Calu3 (cell line): ENCODE measurements at places on chromosomes 7 and 10. TPM values are rescaled to one million over a fixed set of nuclear protein-coding genes. Genes with fewer than 3 reads are reported as not detected.

Gene ICA1
- 60.4 and 66.4 TPM in 2 replicates for total RNA-seq

DNA sequence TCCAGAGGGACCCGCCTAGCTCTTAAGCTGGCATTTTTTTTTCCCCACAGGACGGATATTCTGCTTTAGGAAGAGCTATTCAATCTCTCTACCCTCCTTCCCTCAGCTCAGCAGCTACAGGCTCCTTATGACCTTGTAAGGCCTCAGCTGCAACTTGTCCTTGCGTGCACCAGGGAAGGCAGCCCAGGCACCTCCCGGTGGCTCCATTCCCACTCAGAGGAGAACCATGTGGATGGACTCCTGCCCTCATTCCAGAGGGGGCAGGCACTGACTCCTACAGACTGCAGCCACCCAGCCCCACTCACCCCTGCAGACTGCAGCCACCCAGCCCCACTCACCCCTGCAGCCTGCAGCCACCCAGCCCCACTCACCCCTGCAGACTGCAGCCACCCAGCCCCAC lies 73.7 kb downstream of the ITIH5 start:
- no peaks in the 10 kb centered on the region for H3K36me3 ChIP-seq
- peaks cover 67% of the 10 kb centered on the region for H3K27me3 ChIP-seq
- no peaks in the 10 kb centered on the region for H3K4me1 ChIP-seq
- H3K4me3 ChIP-seq: no peak overlapping the region
- DNase-seq: no peak

- peak; percentile 84 for DNase-seq
- peaks cover 81% of the 10 kb centered on the region for H3K4me1 ChIP-seq
- H3K27me3 ChIP-seq: no peaks in the 10 kb centered on the region
Measured at GRCh38 chr7:89232-90019, 102.9 kb upstream of the FAM20C start.

- DNase-seq: no peak
- H3K27ac ChIP-seq: no peak overlapping the region
- no peaks in the 10 kb centered on the region for H3K36me3 ChIP-seq
- H3K4me3 ChIP-seq: no peak overlapping the region
Measured at GRCh38 chr7:36661135-36661840, 63.0 kb downstream of the AOAH start.

DNA sequence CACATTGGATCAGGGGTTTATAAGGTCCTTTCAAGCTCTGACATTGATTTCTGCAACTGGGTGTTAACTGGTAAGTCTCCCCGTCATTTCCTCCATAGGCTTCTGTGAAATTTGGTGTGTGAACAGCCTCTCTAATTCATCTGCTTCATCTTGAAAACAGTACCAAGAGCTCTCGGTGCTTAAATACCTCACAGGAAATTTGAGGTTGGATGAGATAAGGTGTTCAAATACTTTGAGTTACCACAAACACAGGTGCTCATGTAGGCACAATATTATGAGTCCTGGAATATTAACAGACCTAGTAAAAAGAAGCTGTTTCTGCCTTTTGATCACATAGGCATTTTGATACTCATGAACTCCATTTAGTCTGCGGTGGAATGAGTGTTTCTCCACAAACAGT lies 85.2 kb downstream of the RTKN2 start:
- no peak overlapping the region for H3K4me3 ChIP-seq
- H3K36me3 ChIP-seq: no peaks in the 10 kb centered on the region
- no peak for DNase-seq
- no peaks in the 10 kb centered on the region for H3K27me3 ChIP-seq
- H3K4me1 ChIP-seq: peaks cover 9% of the 10 kb centered on the region
- no peak overlapping the region for H3K27ac ChIP-seq

Gene MICU1
- 89.1 and 89.4 TPM in 2 replicates for total RNA-seq

DNA sequence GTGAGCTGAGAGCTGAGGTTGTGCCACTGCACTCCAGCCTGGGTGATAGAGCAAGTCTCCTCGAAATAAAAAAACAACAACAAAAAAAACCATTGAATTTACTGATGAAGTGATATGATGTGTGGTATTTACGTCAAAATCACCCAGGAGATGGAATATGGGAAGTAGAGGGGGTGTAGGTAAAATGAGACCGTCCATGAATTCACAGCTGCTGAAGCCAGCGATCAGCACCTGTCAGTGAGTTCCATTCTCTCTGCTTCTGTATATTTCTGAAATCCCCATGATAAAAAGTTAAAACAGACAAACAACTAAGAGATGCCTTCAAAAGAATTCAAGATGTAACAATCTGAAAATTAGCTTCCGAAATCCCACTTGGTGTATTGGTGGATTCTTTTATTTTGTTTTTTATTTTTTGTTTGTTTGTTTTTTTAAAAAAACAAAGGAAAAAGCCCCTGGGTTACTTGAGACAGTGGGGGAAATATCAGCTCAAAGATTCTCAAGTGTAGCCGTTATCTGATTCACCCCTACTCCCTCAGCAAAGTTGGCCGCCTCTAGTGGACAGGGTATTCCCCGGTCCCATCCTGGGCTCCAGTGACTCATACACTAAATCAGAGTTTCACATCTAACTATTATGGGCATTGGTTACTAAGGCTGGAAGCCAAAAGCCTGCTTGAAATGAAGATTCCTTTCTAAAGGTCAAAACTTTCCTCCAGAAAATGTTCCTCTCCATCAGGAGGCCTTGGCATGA lies 76.4 kb downstream of the MAP3K8 start:
- H3K27ac ChIP-seq: no peak overlapping the region
- H3K4me1 ChIP-seq: peaks cover 17% of the 10 kb centered on the region
- H3K36me3 ChIP-seq: no peaks in the 10 kb centered on the region
- peak; percentile 36 for DNase-seq

GRCh38 chr7:131845573-131846314 lies 289.3 kb upstream of the PODXL start:
- DNase-seq: no peak
- H3K36me3 ChIP-seq: peaks cover 5% of the 10 kb centered on the region
- no peaks in the 10 kb centered on the region for H3K4me1 ChIP-seq
- no peak overlapping the region for H3K4me3 ChIP-seq
- no peak overlapping the region for H3K27ac ChIP-seq
- peaks cover 89% of the 10 kb centered on the region for H3K27me3 ChIP-seq

DNA sequence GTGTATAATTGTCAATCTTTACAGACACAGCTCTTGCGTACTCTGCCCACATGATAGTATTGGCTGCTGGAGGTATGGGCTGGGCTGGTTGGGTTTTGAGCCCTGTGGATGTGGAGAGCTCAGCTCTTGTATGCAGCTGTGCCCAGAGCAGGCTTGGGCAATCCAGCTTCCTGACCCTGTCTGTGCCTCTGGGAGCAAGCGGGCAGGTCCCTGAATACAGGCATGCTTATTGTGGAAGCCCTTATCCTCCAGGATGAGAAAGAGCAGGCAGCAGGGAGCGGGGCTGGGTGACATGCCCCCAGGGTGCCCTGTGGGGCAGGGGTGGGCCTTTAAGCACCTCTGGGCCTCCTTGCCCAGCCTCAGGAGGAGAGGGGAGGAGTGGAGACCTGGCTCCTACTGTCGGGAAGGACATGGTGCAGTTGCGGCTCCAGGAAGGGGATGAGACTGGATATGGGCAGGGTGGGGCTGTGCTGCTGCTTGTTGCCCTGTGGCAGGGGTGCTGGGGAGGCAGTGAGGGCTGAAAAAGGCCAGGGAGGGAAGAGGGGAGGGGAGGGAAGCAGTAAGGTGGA lies 32.7 kb upstream of the SH2D4B start:
- peak overlapping the region; percentile 25 for H3K4me3 ChIP-seq
- peak overlapping the region; percentile 90 for H3K27ac ChIP-seq
- H3K36me3 ChIP-seq: peaks cover 54% of the 10 kb centered on the region
- peaks cover 100% of the 10 kb centered on the region for H3K4me1 ChIP-seq

- H3K27me3 ChIP-seq: no peaks in the 10 kb centered on the region
- no peak overlapping the region for H3K27ac ChIP-seq
- peaks cover 8% of the 10 kb centered on the region for H3K4me1 ChIP-seq
- no peaks in the 10 kb centered on the region for H3K36me3 ChIP-seq
- no peak for DNase-seq
Measured at GRCh38 chr10:54614072-54614471, 187.0 kb downstream of the PCDH15 start.

GRCh38 chr7:79298145-79298760 lies 155.2 kb downstream of the MAGI2 start:
- peaks cover 13% of the 10 kb centered on the region for H3K4me1 ChIP-seq
- H3K36me3 ChIP-seq: no peaks in the 10 kb centered on the region
- no peaks in the 10 kb centered on the region for H3K27me3 ChIP-seq
- no peak overlapping the region for H3K4me3 ChIP-seq

DNA sequence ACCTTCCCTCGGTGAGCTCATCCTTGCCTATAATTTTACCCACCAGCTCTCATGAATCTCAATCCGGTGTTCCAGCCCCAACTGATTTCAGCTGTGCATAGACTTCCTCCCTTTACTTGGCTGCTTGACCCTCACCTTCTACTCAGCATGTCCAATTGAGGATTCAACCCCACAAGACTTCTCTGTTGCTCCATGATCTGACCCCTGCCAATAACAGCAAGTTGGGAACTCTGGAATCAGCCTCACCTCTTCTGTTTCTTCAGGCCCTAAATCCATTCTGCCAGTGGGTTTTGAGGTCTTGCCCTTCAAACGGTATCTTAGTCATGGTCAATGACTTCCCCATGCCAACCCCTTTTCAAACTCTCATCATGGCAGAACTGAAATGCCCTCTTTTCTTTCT lies 390.4 kb downstream of the CALN1 start:
- H3K4me1 ChIP-seq: no peaks in the 10 kb centered on the region
- H3K36me3 ChIP-seq: no peaks in the 10 kb centered on the region
- H3K27me3 ChIP-seq: no peaks in the 10 kb centered on the region
- H3K27ac ChIP-seq: no peak overlapping the region
- DNase-seq: no peak
- H3K4me3 ChIP-seq: no peak overlapping the region

Gene NET1
- 147 and 154 TPM in 2 replicates for total RNA-seq

DNA sequence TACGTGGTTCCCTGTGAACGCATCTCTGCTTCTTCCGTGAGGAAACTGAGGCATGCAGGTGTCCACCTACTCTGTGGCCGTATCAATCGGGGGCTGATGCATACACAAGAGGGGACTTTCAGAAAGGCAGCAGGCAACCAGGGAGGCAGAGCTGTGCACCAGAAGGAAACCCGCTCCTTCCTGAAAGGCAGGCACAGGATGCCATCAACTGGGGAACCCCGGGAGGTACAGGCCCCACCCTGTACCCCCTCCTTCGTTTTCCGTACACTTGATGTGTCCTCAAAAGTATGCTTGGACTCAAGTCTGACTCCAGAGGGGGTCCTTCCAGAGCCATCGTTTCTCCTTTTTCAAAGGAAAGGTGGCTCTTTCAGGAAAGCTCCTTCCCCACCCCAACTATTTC lies 59.5 kb downstream of the ASB13 start:
- H3K27ac ChIP-seq: no peak overlapping the region
- H3K4me3 ChIP-seq: no peak overlapping the region
- no peak for DNase-seq
- H3K36me3 ChIP-seq: peaks cover 2% of the 10 kb centered on the region
- peaks cover 29% of the 10 kb centered on the region for H3K4me1 ChIP-seq

DNA sequence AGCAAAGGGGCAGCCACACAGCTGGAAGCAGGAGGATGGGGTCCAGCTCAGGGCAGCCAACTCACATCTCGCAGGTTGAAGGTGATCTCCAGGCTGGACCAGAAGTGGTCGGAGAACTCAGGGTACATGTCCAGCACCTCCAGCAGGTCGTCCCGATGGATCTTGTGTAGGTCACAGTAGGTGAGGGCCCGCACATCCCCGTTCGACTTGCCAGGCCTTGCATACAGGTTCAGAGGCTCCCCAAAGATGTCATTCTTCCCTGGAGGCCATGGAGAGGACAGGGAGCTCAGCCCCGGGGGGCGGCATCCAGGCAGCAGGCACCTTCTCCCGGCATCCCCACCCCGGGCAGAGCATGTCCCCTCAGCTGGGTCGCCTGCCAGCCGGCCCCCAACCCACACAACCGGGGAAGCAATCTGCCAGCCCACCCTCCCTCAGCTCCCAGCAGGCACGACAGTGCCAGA lies 29.3 kb downstream of the KCNH2 start:
- DNase-seq: no peak
- H3K27ac ChIP-seq: no peak overlapping the region
- no peaks in the 10 kb centered on the region for H3K36me3 ChIP-seq
- no peak overlapping the region for H3K4me3 ChIP-seq
- no peaks in the 10 kb centered on the region for H3K4me1 ChIP-seq

DNA sequence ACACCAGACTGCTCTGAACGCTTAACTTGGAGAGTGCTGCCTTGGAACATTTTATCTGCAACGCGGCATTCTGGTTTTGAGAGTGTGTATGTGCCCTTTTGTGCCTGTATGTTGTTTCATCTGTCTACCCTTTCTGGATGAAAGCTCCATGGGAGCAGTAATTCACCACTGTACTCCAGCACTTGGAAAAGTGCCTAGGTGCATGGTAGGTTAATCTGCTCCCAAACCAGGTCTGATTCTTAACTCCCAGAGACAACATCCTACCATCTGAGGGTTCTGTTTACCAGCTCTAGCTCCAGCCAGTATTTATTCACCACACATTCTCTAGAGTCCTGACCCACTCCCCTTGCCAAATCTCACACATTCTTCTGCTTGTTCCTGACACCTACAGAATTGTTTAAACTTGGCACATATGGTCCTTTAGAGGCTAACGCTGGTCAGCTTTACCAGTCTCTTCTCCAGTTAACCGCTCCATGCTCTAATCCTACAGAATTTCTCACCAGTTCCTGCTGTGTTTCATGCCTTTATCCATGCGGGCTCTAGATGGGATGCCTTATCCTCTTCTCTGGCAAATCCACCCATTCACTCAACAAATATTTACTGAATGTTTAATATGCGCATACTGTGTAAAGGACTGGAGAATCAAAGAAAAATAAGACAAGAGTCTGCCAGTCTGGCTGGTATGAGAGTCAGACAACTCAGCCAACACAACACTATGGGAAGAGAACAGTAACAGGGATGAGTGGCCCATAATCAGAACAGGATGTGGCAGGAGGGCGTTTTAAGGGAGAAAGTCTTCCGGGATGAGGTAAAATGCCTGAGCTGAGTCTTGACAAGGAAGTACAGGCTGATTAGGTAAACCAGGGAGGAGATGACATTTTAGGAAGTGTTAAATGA lies 46.3 kb downstream of the MTPN start:
- H3K4me1 ChIP-seq: peaks cover 29% of the 10 kb centered on the region
- H3K27ac ChIP-seq: no peak overlapping the region
- no peak for DNase-seq
- H3K27me3 ChIP-seq: no peaks in the 10 kb centered on the region
- no peak overlapping the region for H3K4me3 ChIP-seq

Gene NEUROD6
- not detected in 2 replicates for total RNA-seq

DNA sequence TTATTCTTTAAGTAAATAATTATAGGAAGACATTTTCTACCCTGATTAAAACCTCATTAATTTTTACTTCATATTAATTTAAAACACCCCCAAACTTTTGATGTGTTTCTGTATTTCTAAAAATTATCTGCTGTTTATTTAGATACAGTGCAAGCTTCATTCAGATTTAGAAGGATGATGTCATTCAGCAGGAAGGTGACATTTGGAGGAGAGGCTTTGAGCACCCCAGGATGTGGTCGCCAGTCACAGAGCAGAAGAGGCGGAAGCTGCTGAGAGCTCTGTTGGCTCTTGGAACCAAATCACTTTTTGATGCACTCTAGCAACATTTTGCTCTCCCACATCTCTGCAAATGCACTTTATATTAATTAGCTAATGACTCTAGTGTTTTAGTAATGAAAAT lies 233.9 kb upstream of the CACNA2D1 start:
- no peak overlapping the region for H3K27ac ChIP-seq
- H3K27me3 ChIP-seq: no peaks in the 10 kb centered on the region
- H3K4me1 ChIP-seq: no peaks in the 10 kb centered on the region
- no peak for DNase-seq
- no peaks in the 10 kb centered on the region for H3K36me3 ChIP-seq

- H3K4me3 ChIP-seq: peak overlapping the region; percentile 88
- H3K4me1 ChIP-seq: peaks cover 12% of the 10 kb centered on the region
- H3K36me3 ChIP-seq: peaks cover 53% of the 10 kb centered on the region
- no peak for DNase-seq
- peak overlapping the region; percentile 87 for H3K27ac ChIP-seq
Measured at GRCh38 chr7:151225948-151226510, 976 bp downstream of the ABCF2 start.
